NCI-H1105 (cell line): ENCODE measurements at places on chromosomes 5 and 9.

- DNase-seq, result no peak
Observed at GRCh38 chr9:109593612-109594011, 95.5 kb upstream of the PTPN3 start.

- DNase-seq, result no peak
Observed at GRCh38 chr5:150129813-150130492, 25.7 kb downstream of the PDGFRB start.

DNA sequence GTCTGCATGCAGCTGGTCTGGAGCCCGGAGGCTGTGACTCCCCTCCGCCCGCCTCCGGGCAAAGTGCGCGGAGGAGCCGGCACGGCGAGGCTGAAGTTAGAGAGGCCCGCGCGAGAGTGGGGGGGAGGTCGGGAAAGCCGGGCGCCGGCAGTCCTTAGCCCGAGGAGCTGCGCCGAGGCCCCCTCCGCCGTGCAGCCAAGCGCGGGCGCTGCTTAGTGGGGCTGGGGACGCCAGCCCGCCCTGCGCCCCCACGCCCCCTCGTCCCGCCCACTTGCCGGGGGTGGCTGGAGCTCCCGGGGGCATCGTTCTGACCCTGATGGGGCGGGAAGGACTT lies 403 bp downstream of the NINJ1 start:
- peak; percentile 16 for DNase-seq

GRCh38 chr5:88190106-88190834 lies 78.4 kb downstream of the TMEM161B start:
- DNase-seq, result no peak

GRCh38 chr9:116491219-116491618 lies 195.9 kb upstream of the TRIM32 start:
- DNase-seq, result no peak

- DNase-seq, result peak; percentile 24
Observed at GRCh38 chr5:88680253-88681132, 202.5 kb downstream of the MEF2C start.

- no peak for DNase-seq
Observed at GRCh38 chr5:168023191-168023590, 268.3 kb upstream of the WWC1 start.

GRCh38 chr9:137660144-137660543 lies 41.3 kb downstream of the EHMT1 start:
- no peak for DNase-seq

GRCh38 chr5:80959138-80959537 lies 1.0 kb upstream of the RASGRF2 start:
- no peak for DNase-seq

GRCh38 chr9:4308482-4308881 lies 8.6 kb upstream of the GLIS3 start:
- DNase-seq, result no peak

DNA sequence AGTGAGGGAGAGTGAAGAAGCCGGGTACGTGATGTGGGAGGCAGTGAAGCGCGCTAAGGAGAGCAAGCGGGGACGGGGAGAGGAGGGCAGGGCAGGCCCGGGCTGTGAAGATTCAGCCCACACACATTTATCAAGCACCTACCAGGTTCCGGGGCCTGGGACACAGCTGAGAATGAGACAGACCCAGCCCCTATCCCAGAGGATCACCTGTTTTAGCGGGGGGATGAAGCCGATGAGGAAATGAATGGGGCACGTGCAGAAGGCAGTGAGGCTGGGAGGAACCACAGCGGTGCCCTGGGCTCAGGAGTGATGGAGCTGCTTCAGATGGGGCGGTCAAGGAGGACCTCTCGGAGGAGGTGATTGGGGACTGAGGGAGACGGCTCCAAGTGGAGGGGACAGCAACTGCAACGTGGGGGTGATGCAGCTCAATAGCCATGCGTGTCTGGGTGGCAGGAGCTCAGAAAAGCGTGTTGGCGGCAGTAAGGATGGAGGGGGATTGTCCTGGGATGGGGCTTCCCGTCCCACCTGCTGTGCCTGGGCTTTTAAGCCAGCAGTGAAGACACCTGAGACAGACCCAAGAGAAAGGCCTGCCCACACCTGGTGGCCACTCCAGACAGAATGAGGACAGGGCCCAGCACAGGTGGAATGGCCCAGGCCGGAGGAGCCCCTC lies 77.5 kb upstream of the UNC5A start:
- no peak for DNase-seq

GRCh38 chr5:126562823-126563222 lies 32.2 kb downstream of the ALDH7A1 start:
- DNase-seq, result no peak

DNA sequence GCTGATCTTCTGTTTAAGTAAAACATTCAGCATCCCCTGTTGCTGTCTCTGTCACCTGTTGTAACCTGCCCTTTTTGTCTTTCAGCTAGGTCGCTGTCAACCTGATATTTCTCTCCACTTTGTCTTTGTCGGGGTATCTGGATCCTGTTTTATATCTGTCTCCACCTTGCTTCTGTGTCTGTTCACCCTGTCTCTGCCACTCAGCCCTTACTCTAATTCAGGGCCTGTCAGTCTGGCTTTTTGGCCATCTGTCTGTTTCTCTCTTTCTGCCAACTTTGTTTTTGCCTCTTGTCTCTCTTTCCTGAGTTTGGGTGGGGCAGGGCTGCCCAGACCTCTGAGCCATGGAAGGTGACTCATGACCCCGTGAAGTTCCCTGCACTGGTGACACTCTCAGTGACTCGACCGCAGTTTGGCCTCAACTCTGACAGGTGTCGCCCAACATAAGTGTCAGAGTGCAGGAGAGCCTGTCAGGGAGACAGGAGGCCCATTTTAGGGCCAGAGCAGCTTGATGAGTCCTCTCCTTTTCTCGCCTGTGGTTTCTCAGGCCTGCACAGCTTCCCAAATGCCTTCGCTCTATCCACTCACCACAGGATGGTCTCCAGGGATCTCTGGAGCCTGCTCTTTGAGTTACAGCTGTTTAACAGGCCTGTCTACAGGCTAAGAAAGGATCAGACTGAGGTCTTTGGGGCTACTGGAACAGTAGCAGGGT lies 868 bp downstream of the ZBTB43 start:
- DNase-seq, result no peak

DNA sequence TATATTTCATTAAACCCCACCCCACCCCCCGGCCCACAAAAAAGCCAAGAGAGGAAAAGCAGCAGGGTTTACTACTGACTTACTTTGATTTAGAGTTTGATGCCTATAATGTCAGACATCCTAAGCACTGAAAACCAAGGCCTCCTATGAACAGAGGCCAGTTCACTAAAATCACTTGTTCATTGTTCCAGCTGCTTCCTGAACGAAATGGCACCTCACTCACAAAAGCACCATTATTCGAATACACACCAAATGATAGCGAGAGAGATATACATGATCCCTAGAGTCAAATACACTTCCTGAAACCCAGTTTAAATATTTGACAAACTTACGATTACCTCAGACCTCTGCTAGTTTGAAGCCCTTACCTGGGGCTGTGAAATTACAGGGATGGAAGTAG lies 66.6 kb downstream of the LPAR1 start:
- no peak for DNase-seq

- no peak for DNase-seq
Observed at GRCh38 chr5:180974612-180975315, 13.9 kb upstream of the BTNL3 start.

GRCh38 chr5:6260846-6261245 lies 117.5 kb downstream of the MED10 start:
- no peak for DNase-seq

GRCh38 chr5:73615947-73616346 lies 10.0 kb upstream of the ARHGEF28 start:
- DNase-seq, result no peak

GRCh38 chr5:133116601-133117000 lies 64.8 kb downstream of the HSPA4 start:
- no peak for DNase-seq

- no peak for DNase-seq
Observed at GRCh38 chr5:64754066-64754465, 14.4 kb downstream of the SREK1IP1 start.

GRCh38 chr5:168377525-168377924 lies 86.1 kb downstream of the WWC1 start:
- DNase-seq, result no peak

- DNase-seq, result no peak
Observed at GRCh38 chr5:96373381-96373733, 59.7 kb downstream of the PCSK1 start.
